Activated CD4-positive, alpha-beta T cell treated with anti-CD3 and anti-CD28 coated beads, Interleukin-2, amount 10 ng/mL, durations not matched to agents 7 days and 5 days (primary cell): ENCODE measurements at places on chromosomes 13 and 19.

GRCh38 chr13:22077764-22078163 is 406.9 kb downstream of the FGF9 start:
- DNase-seq: no peak

- no peak for DNase-seq
Observed at GRCh38 chr19:15381429-15381828, 1.8 kb upstream of the AKAP8 start.

- no peak for DNase-seq
Observed at GRCh38 chr13:42758515-42758914, 22.9 kb upstream of the FAM216B start.

- DNase-seq: no peak
Observed at GRCh38 chr13:19759669-19760068, 23.1 kb downstream of the PSPC1 start.

- no peak for DNase-seq
Observed at GRCh38 chr13:20714563-20715329, 11.2 kb downstream of the IL17D start.

DNA sequence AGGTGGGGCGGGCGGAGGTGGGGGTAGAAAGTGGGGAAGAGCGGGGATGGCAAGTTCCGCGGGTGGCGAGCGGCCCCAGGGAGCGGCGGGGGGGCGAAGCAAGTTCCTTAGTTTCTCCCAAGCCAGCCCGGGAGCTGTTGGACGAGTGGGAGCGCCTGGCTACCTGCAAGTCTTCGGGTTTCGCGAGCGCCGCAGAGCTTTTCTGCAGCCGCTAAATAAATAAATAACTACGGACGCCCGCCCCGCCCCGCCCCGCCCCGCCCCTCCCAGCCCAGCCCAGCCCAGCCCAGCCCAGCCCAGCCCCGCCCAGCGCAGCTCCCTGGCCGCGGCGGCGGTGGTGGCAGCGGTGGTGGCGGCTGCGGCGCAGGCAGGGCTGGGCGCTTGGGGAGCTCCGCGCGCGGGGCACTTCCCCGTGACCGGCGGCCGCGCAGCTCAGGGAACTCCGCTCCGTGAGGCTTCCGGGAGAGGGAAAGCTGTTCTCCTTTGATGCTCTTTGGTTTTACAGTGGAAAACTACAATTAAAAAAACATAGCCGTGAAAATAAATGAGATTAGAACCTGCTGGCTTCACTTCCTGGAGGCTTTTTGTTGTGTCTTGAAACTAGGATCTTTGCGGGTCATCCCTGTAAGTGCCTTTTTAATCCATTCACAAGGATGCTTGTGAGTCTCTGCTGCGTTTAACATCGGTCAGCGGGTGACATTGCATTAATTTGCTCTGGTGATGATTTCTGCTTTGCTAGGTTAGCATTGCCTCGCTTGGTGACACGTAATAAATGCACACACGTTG is at the start of gene UBE2L5:
Gene UBE2L5, plus strand, starts transcription at position 440 of the 786 bp plus-strand sequence. CDS start 5,498 bp downstream, outside the sequence.
- DNase-seq: peak; percentile 71

DNA sequence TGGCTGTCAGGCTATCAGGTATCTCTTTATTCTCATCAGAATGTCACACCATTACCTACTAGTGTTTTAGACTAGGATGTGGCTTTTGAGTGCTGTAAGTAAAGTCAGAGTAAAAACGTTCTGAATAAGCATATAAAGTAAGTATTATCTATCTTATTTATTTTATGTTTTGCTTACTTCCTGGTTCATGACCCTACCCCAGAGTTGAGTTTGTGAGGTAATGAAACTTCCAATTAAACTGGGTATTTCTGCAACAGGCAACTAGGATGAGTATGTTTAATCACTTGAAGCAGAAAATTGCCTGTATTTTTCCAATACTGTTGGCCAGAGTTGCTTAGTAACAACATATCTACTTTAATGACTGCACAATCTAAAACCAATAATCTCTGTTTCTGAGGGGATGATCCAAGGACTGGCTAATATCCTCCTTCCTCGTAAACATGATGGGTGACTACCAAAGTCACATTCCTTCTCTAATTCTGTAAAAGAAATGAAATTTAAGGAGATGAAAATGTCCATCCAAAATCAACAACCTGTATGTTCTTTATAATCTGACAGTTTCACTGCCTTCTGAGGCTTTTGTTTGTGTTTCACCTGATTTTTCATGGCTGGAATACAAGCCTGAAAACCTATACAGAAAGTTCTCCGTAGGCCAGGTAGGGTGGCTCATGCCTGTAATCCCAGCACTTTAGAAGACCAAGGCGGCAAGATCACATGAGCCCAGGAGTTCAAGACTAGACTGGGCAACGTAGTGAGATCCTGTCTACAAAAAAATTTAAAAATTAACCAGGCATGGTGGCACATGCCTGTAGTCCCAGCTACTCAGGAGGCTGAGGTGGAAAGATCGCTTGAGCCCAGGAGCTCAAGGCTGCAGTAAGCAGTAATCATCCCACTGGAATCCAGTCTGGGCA is 83.1 kb downstream of the ABCC4 start:
- DNase-seq: no peak

DNA sequence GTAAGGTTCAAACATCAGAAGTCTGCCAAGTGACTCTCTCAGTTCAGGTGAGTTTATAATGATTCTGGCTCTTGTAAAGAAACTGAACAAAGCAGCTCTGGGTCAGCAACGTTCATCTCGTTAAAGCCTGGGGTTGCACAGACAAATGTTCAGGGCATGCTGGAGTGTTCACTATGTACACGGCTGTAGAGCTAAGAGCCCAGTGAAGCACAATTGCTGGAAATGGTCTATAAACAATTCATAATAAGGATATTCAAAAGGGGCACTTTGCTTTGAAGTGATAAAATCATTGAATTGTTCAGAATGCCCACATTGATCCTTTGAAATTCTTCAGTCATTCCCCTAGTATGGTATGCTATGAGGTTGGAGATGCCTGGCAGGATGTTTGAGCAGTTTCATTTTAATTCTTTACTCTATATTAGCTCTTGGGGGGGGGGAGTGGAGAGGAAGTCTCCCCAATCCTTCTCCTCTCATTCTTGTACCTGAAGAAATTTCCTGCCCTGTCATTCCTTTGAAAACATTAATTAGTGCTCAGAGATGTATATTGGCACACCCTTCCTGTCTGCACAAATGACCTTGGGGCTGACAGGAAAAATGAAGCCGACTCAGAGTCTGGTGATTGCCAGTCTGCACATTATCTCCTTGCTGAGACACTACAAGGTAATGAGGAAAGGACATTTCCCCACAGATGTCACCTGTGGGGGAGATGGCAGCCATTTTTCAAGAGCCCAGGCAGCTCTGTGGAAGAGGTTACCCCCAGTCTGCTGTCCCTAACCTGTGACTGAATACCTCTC is 145.5 kb downstream of the DLEU7 start:
- DNase-seq: no peak

GRCh38 chr13:79401259-79402070 is 4.6 kb downstream of the RBM26 start:
- DNase-seq: no peak
